Skin of body (tissue), 3 donors: ENCODE measurements at places on chromosomes 2 and 18. TPM values are rescaled to one million over a fixed set of nuclear protein-coding genes. Genes with fewer than 3 reads are reported as not detected.

The CKAP2L gene
- 6.0 TPM for total RNA-seq

The MYO7B gene
- 0.49 TPM for total RNA-seq

The KRTCAP3 gene
- total RNA-seq: 2.5 TPM

The ERBB4 gene
- total RNA-seq: 2.1 TPM

The HAAO gene
- total RNA-seq: 7.0 TPM

The ST8SIA3 gene
- total RNA-seq: not detected

The ASB18 gene
- total RNA-seq: 0.79 TPM

The SCG2 gene
- total RNA-seq: 0.20 TPM

The NEU2 gene
- 1.4 TPM for total RNA-seq

The EGR4 gene
- total RNA-seq: 0.10 TPM

The GCA gene
- total RNA-seq: 26.9 TPM

The ONECUT2 gene
- total RNA-seq: 0.10 TPM

The CYP26B1 gene
- 25.9 TPM for total RNA-seq

The CFAP65 gene
- not detected for total RNA-seq

The PFN4 gene
- 0.49 TPM for total RNA-seq

- no peak for DNase-seq
Observed at GRCh38 chr2:220496513-220496912, 869.1 kb downstream of the SLC4A3 start.

GRCh38 chr18:53147472-53147871 lies 807.5 kb downstream of the DCC start:
- DNase-seq: no peak

GRCh38 chr18:36360256-36360909 lies 62.9 kb downstream of the FHOD3 start:
- DNase-seq: no peak

- peak; percentile 85 for DNase-seq
Observed at GRCh38 chr2:239225871-239226561, 174.8 kb downstream of the HDAC4 start.

- DNase-seq: no peak
Observed at GRCh38 chr2:158395166-158395565, 61.4 kb downstream of the CCDC148 start.

DNA sequence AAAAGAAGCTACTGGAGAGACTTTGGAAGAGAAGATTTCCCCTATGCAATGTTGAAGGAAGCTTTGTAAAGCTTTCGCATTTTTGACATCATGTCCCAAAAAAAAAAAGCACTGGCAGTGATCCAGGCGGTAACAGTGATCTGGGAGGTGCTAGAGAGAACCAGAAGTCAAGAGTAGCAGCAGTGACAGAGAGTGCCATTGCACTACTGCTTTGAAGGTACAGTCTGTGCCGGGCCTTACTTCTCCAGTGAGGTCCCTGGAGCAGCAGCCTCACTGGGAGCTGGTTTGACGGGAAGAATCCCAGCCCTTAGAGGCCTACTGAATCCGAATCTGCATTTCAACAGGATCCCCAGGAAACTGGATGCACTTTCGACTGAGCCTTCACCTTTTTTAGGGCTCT lies 50.9 kb upstream of the ATL2 start:
- no peak for DNase-seq

GRCh38 chr18:13465124-13465446 lies 246.5 kb downstream of the LDLRAD4 start:
- no peak for DNase-seq

- no peak for DNase-seq
Observed at GRCh38 chr2:198113316-198113715, 308.9 kb downstream of the PLCL1 start.

DNA sequence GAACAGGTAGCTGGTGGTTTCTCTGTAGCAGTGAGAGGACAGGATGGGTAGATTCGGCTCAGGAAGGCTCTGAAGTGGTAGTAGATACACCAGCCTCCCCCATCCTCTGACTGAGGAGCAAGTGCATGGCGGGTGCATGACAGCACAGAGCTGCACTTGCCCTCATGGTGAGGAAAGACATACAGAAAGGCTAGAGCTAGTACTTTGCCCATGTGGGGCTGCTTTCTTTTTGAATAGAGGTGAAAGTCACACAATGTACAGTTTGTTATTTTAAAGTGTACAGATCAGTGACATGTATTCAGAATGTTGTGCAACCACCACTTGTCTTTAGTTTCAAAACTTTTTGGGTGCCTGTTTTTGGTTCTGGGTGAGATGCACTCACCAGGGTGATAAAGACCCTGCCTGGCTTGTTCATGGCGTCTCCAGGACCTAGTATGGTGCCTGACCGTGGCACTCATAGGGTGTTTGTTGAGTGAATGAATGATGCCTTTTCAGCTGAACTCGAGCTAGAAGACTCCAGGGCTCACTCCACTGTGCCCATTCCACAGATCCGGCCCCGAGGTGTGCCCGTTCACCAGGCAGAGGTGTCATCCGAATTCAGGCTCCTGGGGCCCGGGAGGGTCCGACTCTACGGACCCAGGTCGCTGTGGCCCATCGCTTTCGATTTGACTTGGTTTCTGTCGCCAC lies 421 bp upstream of the VAMP5 start:
- DNase-seq: no peak

- DNase-seq: no peak
Observed at GRCh38 chr18:31679791-31680432, 4.5 kb downstream of the B4GALT6 start.

- no peak for DNase-seq
Observed at GRCh38 chr2:179107737-179108136, 57.8 kb upstream of the CCDC141 start.

DNA sequence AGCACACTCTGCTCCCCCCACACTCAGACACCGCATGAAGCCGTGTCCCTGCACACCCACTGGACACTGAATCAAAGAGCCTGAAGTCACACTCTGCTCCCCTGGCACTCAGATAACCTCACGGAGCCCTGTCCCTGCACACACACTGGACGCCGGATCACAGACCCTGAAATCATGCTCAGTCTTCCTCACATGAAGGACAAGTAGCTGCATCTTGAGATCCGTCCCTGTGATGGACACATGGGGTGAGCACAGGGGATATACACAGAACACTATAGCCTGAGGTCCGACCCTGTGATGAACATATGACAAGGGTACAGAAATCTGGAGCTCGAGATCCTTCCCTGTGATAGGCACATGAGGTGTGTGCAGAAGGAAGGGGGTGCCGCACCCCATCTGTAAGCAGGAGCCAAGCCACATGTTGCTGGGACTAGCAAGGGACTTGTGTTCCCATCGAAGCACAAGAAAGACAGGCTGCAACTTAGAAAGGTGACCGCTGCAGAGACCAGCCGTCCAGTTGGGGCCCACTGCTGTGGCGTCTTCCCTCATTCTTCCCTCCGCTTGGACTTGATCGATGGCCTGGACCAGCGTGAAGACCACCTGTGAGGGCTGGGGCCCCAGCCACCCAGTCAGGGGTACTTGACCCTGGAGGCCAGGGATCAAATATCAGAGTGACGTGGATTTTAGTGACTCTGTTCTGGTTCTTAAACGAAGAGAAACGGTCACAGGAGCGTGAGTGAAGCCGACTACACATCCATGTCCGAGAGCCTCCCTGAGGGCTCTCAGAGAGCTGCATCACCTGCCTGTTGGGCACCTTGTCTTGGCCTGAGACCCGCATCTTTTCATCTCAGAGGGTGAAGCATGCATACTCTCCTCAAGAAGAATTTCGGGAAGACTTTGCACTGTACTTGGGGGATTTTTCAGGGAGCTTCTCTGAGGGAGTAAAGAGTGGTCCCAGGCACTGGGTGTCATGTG lies 391.7 kb upstream of the SALL3 start:
- no peak for DNase-seq

DNA sequence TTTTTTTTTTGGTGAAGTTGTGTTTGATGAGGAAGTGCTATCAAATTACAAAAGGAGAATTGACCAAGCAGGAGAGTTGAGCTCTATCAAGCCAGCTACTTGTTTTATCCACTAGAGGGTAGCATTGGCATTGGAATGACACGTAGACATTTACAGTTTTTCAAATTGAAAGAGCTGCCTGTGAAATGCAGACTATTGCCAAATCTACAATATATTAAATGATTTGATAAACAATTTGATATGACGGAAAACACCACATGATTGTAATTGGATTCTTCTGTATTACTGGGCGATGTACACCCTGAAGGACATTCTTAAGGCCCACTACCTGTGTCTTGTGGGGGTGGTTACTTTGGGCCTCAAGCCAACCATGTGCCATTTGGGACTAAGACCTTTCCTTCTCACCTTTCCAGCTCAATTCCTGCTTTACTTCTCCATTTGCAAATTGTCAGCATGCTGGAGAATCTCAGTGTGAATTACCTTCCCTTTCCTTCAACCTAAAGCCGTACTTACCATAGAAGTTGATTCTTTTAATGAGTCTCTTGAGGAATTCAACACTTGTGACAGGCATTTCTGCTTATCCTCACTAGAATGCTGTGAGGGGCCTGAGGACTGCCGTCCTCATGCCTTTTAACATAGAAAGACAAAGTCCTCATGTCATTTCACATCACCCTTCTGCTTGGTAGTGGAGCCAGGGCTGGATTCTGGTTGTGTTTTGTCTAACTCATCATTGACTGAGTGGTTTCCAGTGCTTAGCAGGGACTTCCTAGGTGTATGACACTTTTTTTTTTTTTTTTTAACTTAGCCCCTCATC lies 134.8 kb upstream of the THUMPD2 start:
- peak; percentile 82 for DNase-seq

DNA sequence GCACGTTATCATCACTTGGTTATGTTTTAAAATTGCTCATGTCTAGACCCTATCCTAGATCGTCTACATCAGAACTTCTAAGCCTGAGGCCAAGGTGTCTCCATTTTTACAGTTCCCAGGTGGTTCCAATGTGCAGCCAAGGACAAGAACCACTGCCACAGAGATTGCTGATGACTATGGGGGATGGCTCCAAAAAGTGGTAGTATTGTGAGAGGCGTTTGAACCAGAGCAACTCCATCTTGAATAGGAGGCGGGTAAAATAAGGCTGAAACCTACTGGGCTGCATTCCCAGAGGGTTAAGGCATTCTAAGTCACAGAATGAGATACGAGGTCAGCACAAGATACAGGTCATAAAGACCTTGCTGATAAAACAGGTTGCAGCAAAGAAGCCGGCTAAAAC lies 212.6 kb upstream of the FBXO11 start:
- no peak for DNase-seq

GRCh38 chr2:146814971-146815370 lies 1029.9 kb upstream of the ACVR2A start:
- no peak for DNase-seq

DNA sequence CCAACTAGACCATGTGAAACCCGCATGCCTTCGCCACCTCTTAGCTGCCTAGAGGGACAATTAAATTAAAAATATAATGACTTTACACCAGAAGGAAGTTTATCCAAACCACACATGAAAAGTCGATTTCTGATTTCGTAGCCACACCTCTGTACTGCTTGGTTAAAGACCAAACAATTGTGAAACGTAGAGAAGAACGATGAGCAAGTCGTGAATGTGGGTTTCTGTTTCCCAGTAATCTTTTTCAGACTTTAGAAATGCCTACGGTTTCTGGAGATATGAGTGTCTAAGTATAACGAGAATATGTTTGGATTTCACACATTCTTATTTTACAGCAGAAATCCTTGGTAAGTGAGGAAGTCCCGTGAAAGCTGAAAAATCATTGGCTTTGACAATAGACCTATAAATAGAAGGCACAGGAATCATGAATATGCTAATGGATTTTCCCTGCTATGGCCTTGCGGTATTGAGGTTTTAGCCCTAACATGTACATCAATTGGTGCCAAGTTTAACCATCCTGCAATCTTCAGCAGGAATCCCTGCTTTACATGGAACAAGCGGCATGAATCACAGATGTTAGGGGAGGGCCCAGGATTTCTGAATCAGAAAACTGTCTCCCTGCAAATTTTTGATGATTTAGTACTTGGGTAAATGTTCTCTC lies 105.6 kb downstream of the TTC32 start:
- peak; percentile 55 for DNase-seq

DNA sequence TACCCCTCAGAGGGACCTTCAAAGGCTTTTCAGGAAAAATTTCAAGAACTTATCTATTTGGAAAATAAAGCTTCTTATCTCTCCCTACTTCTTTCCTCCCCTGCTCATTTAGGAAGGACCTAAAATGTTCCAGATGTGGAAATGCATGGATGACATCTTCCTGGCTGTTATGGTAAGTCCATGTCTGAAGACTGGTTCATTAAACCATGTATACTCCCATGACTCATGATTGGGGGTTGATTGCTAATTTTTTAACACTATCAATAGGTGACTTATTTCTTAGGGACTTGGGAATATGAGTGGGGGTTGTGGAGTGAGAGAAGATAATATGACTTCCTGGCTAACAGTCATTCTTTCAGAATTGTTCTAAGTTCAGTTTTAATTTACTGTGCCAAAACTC lies 104.0 kb upstream of the PARD3B start:
- DNase-seq: no peak

GRCh38 chr2:227370791-227371312 lies 8.3 kb downstream of the TM4SF20 start:
- no peak for DNase-seq

- no peak for DNase-seq
Observed at GRCh38 chr2:54063967-54064535, 51.4 kb upstream of the ACYP2 start.

- DNase-seq: no peak
Observed at GRCh38 chr2:128469203-128469602, 150.5 kb upstream of the HS6ST1 start.

DNA sequence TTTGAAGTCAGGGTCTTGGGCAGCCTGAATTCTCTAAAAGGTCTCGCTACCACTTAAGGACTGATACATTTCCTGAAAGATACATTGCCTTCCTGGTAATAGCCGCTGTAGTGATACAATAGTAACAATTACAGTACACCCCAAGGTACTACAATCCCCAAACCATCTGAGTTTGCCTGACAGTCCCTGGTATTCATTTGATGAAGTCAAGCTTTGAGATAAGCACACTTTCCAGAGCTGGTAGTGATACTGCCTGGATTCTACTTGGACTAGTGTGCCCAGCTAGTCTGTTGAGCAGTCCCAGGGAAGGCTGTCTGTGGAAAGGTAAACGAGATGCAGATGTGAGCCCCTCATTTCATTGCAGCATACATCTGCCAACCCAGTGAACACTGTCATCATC lies 24.4 kb upstream of the ITGB6 start:
- DNase-seq: no peak

DNA sequence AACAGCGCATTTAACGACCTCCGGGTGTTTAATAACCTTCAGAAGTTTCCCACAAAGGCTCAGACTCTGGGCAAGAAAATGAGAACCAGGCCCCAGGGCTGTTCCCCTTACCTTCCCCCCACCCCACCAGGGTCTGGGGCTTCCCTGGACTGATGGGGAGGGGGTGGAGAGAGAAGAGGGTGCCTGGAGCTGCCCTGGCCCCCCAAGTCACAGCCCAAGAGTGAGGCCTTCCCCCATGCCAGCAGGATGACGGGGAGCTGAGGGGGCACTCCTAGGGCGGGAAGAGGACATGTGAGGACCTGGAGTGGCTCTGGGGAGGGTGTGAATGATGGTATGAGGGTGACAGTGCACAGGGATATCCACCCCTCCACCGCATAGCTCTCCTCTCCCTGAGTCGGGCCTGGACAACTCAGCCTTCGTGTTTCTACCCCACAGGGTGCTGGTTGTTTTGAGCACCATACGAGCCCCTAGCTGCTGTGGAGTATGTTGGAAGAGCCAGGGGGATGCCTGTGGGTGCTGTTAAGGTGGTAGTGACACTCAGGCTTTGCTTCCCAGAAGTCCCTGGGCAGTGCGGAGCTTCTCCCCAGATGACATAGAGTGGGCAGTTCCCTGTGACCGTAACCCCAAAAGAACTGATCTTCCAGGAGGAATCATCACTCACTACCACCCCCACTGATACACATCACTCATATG lies 3.9 kb downstream of the PKDCC start:
- DNase-seq: no peak
